Aorta (tissue), 5 donors: ENCODE measurements at places on chromosomes 7 and 10. TPM values are rescaled to one million over a fixed set of nuclear protein-coding genes. Genes with fewer than 3 reads are reported as not detected.

DNA sequence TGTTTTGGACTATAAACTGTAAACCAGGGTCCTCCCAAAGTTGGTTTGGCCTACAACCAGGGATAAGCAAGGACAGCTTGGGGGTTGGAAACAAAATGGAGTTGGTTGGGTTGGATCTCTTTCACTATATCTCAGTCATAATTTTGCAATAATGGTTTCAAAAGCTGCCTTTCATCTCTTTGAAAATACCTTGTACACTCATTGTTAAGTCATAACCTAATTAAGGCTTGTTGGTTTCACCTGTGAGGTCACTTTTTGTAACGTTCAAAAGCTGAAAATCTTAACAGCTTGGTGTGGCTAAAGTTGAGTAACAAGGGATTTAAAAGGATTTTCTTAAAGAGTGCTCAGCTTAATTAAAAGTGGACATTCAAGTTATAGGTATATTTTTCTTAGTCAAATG, 476.1 kb downstream of the IPMK start:
- DNase-seq: no peak

CAMK1D gene
- total RNA-seq: 10.9 TPM

SLC39A12 gene
- total RNA-seq: 0.32 TPM

DNA sequence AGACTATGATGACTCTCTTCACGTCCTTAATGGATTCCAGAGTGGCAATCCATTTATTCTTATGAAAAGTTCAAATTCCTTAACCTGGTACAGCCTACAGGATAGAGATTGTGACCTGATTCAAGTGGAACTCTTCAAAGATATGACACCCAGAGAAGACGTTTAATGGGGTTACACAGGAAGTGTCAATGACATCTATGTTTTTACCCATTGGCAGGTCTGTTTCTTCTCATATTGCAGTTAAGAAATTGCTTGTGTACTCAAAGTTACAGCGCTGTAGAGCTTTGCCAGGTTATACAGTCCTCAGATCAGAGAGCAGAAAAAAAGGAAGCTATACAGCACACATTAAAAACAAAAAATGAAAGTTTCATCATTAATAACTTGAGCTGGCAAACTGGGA, 367.4 kb downstream of the THSD7A start:
- DNase-seq: no peak

SSMEM1 gene
- not detected for total RNA-seq

ZNRF2 gene
- 21.1 TPM for total RNA-seq

DNA sequence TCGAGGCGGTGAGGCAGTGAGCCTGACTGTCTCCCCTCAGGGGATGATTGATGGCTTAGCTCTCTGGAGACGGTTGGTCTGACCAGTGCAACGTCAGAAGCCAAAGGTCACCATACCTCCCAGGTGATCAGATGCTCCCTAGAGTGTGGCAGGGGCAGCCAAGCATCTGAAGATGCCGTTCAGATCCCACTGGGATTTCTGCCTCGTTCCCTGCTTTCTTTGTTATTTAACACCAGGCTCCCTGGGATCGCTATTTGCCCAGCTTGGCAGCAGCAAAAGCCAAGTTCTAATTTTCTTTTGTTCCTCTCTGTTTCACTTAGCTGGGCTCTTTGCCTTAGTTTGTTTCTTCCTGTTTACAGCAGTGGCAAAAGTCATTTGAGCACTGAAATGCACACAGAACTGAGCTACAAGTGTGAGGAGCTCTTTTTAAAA, 53.5 kb upstream of the SVIL start:
- DNase-seq: no peak

PCLO gene
- total RNA-seq: 0.52 TPM

TRIM73 gene
- 2.9 TPM for total RNA-seq

SPACDR gene
- total RNA-seq: 2.0 TPM

GRCh38 chr7:139049936-139050335, 14.1 kb upstream of the ZC3HAV1L start:
- DNase-seq: no peak

DNA sequence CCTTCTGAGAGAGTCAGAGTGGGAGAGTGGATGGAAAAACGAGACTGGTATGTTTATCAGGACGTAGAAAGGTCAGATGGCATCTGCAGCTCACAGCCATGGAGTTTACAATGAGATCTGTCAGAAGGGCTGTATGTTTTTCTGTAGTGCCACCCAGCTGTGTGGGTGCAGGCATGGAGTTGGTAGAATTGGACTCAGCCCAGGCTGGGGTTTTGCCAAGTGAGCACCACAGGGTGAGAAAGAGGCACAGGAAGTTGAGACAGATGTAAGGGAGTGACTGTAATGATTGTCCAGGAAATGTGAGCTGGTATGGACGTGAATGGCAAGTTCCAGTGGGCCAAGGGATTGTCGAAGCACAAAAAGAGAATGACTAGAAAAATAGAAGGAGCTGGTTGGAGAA, 9.1 kb upstream of the ZYX start:
- DNase-seq: peak; percentile 75

GRCh38 chr7:107039199-107039900, 5.2 kb upstream of the PRKAR2B start:
- DNase-seq: no peak

DNA sequence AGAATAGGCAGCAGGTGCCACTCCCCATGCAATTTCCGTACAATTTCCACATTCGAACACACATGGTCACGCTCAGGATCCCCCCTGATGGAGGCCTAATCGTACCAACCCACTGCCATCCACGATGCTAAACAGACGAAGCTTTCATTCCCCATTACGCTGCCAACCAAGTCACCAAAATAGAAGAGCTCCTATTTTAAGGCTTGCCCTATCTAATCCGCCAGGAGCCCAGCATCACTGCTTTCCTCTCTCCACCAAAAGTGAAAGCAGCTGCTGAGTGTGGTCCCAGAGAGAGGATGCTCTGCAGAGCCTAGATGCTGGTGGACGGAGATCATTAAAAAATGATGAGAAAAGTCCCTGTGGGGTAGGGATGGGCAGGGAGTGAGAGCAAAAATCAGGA, 43.3 kb downstream of the HSPA12A start:
- no peak for DNase-seq

ARHGAP22 gene
- total RNA-seq: 29.1 TPM
